Left hindlimb (tissue), 1 donor: ENCODE measurements at places on chromosomes 5 and 9.

DNA sequence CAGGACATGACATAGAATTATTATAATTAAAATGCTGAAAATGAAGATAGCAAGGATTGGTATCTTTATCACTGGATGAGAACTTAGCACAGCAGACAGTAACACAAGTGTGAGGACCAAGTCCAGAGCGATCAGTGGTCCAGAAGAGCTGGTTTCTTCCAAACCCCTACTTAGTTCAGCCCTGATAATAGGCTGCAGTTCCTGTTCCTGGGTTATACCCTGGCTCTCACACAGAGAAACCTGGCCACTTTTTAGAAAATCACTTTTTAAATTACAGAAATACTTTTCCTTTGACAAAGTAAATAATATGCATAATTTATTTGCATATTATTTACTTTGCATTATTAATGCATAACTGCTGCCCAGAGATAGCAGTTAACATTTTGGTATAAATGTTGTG, 40.3 kb downstream of the CYSTM1 start:
- no peak for DNase-seq

DNA sequence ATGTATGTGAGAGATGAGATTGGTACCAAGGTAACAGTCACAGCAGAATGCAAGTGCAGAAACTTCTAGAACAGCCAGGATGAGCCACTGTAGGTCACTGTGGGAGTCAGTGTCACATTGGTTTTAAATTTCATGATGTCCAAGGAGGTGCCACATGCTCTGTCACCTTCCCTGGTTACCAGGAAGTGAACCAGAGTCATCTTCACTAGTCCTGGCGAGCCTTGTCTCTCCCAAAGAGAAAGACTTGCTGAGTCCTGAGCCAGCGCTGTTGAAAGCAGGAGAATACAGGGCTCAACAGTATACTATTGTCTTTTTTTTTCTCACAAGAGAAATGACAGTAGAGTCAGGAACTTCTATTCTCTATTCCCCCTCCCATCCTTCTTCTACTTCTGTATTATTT, 615.5 kb downstream of the RAB3C start:
- no peak for DNase-seq

GRCh38 chr9:130423272-130423671, 21.5 kb upstream of the ASS1 start:
- DNase-seq: no peak

DNA sequence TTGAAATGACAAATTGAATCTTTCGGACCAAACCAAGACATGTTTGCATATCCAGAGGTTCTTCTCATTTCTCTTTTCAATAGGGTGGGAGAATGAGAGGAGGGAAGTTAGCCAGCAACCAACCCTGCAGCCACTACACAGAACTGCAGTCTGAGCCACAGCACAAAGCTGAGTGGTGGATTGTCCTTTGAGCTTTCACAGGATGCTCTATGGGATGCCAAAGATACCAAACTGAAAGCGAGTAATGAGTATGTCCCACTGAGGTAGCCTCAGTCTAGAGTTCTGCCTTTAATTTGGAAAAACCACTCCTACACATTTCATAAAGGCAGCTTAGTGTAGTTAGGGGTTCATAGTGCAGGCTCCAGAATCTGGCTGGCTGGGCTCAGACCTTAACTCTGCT, 114.9 kb downstream of the MARCHF3 start:
- no peak for DNase-seq

- no peak for DNase-seq
Measured at GRCh38 chr5:153629027-153629895, 138.8 kb downstream of the GRIA1 start.

DNA sequence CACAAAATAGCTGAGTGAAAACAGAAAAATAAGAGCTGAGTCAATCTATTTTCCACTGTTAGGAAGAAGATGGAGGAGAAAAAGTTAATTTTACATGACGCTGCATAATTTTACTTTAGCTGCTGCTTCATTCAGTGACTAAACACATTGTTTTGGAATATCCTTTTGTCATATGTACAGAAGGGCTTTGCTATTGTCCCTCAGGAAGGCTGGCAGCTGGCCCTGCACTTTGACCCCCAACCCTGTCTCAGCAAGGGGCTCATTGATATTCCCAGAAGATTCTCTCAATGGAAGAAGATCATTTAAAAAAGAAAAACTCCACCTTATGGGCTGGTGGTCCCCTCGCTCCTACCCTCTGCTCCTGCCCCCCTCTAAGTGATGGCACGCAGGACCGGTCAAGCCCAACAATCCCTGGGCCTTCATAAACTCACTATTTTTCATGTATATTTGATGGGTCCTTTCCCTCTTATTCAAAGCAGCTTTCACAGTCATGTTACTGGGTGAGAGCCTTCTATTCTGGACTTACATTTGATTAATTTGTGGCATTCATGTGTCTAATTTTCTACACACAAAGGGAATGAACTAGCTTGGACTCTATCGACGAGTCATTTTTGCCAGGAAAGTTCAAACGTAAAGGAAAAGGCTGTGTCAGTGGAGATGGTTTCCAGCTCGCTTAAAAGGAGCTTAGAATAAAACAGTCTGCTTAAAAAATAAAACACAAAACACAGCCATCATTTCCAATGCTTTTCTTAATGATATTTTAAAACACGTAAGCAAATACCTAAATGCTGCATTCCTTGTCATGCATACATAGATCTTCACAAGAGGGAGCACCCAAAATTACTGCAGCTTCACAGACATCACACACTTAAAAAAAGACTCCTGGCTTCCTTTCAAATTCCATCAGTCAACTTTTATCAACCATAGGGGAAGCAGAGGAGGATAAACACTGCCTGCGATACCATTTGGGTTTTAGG, 104.7 kb downstream of the EFNA5 start:
- no peak for DNase-seq

- no peak for DNase-seq
Measured at GRCh38 chr9:36656842-36657241, 84.1 kb downstream of the MELK start.

- no peak for DNase-seq
Measured at GRCh38 chr9:84751921-84752320, 82.4 kb downstream of the NTRK2 start.
